ENCODE measurements at places on chromosomes 1 and 21.

GRCh38 chr1:27956761-27957160 is 3.0 kb upstream of the XKR8 start:
- DNase-seq: no peak

DNA sequence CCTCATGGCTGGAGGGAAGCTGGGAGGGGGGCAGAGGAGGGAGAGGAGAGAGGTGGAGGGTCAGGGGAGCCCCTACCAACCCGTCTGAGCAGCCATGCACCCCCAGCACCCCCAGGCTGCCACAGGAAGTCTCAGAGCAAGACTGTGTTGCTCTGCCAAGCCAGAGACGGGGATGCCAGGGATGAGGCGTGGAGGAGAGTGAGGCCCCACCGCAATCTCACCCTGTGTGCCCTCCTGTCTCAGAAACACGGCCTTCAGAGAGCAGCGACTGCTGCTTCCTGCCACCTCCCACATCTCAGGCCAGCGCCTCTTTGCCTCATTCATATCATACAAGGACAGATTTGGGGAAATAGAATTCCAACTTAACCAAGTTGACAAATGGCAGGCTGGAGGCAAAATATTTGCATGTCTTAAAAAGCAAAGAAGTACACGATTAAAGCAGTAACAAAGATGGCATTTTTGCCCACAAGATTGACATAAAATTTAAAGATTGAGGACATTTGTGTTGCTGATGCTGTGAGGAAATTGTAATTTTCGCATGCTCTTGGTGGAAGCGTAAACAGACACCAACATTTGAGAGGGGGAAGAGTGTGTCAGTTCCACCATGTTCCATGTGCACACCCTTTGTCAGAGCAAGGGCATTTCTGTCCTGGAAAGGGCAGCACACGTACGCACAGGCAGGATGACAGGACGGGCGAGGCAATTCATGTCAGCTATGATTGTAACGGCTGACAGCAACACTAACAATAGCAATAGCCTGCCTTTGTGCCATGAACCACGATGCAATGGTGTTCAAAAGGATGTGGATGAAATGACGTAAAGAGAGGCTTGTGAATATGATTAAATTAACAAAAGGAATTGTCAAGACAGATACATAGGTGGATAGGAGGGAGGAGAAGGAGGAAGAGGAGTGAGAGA is 59.0 kb upstream of the BACE2 start:
- peak; percentile 8 for DNase-seq

GRCh38 chr1:221751226-221751887 is 9.5 kb upstream of the DUSP10 start:
- no peak for DNase-seq

GRCh38 chr1:117596023-117596720 is 9.7 kb upstream of the TENT5C start:
- peak; percentile 19 for DNase-seq

DNA sequence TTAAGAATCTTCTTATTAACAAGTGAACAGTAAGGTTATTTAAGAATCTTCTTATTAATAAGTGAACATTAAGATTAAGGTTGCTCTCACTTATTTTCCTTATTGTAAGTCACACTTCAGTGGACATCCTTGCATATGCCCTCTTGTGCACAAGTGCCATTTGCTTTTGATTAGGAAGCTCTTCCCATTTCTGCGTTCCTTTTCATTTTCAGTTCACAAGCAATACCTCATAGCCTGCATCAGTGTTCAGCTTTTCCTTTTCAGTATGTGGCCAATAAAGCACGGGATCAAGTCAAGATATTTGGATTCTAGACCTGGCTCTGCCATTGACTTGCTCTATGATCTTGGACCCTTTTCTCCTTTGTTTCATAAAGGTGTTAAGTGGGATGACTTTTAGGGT is 158.7 kb downstream of the DISP1 start:
- no peak for DNase-seq

DNA sequence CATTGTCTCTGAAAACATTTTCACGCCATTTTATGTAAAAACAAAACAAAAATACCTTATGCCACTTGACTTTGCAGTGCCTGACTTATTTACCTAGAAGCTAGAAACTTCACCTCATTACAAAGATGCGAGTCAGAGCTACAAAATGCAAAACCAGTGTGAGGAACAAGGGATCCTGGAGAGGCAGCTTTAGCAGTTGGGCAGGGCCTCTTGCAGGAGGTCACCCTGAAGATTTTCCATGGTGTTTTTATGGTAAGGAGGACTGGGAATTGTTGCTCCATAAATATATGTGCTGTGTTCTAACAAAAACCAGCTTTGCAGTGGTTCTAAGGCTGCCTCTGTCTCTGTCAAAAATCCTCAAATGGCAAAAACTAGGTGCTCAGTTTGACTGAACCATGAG is 36.4 kb upstream of the TARBP1 start:
- no peak for DNase-seq

GRCh38 chr21:44463724-44464123 is 8.4 kb downstream of the LRRC3 start:
- DNase-seq: no peak

- no peak for DNase-seq
Measured at GRCh38 chr1:221598122-221598521, 143.8 kb downstream of the DUSP10 start.

- DNase-seq: no peak
Measured at GRCh38 chr21:41678016-41678923, 88.6 kb downstream of the RIPK4 start.

GRCh38 chr1:60875138-60875537 is 207.2 kb upstream of the NFIA start:
- DNase-seq: no peak

- peak; percentile 87 for DNase-seq
Measured at GRCh38 chr1:32400876-32401631, 6.8 kb upstream of the BSDC1 start.

GRCh38 chr21:41906770-41907169 is 27.6 kb upstream of the PRDM15 start:
- DNase-seq: no peak

DNA sequence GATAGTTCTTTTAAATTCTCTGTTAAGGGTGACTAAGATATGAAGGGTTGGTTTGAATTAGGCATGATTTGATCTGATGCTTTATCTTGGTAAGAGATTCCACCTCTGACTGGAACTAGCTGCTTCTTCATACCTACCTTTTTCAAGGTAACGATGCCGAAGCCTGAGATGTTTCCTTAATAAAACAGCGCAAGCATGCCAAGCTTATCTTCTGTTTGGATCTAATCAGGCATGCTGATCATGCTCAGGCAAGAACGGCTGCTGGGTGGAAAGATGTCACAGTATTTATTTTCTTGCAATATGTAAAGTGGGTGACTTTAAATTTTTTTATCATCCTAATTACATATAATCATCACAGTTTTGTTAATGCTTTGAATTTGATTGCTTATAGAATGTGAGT is 148.7 kb downstream of the ADGRL2 start:
- no peak for DNase-seq

Measured in hematopoietic multipotent progenitor cell treated with erythropoietin and hydrocortisone succinate and interleukin-3 and kit ligand, for 6 days (in vitro differentiated cells).